PC-9 (cell line): ENCODE measurements at places on chromosomes 7 and 10.

- DNase-seq = no peak
Measured at GRCh38 chr7:139992353-139993044, 70.3 kb downstream of the PARP12 start.

GRCh38 chr10:89301232-89301631 lies 614 bp upstream of the IFIT2 start:
- no peak for DNase-seq

- DNase-seq = no peak
Measured at GRCh38 chr7:140229591-140230515, 53.1 kb upstream of the KDM7A start.

DNA sequence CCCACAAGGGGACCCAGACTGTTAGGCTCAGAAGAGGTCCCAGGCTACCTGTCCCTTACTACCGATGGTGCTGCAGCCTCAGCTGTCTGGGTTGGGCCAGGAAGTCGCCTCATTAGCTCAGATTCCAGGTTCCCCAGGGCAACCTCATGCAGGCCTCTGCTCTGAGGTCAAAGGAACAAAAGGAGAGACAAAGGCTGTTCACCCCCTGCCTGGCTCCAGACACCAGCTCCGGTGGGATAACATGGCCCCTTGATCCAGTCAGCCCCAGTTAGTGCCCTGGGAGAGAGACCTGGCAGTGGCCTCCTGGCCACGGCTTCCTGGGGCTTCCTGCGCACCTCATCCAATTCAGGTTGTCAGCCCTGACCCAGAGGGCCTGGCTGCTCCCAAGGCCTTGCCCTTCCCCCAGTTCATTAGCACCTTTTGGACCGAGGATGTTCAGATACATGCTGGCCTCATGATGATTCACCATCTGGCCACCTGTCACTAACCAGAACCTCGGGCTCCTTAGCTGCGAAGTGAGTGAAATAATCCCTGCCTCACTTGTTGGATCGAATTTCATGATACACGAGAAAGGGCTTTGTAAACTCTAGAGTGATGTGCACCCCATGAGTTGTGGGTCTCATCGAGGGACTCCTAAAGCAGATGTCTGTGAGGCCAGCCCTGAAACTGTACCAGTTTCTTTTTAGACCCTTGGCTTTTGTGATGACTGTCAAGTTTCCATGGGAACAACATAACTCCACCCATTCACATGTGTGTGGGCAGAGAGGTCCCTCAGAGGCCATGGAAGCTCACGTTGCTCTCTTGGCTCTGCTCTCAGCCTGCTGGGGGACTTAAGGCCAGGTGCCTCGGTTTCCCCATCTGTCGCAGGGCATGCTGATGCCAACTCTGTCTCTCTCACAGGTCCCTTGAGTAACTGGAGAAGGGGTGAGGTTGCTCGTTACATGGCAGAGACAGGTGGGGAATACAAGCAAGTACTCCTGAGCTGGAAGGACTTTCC lies 79.5 kb upstream of the PCBD1 start:
- no peak for DNase-seq

DNA sequence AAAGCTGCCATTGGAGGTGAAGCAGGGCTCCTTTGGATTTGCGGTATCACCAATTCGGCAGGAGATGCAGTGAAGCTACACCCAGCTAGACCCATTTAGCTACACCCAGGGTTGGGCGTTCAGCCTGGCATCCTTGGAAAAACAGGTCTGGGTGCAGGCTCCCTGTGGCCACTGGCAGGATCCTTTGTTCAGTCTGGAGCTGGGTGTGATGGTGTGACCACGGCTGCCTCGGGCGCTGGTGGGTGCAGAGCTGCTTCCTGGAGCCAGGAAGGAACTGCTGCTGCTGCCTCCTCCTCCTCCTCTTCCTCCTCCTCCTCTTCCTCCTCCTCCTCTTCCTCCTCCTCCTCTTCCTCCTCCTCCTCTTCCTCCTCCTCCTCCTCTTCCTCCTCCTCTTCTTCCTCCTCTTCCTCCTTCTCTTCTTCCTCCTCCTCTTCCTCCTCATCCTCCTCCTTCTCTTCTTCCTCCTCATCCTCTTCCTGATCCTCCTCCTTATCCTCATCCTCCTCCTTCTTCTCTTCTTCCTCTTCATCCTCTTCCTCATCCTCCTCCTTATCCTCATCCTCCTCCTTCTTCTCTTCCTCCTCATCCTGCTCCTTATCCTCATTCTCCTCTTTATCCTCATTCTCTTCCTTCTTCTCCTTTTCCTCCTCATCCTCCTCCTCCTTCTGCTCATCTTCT lies 84.0 kb downstream of the GRK5 start:
- peak; percentile 37 for DNase-seq

DNA sequence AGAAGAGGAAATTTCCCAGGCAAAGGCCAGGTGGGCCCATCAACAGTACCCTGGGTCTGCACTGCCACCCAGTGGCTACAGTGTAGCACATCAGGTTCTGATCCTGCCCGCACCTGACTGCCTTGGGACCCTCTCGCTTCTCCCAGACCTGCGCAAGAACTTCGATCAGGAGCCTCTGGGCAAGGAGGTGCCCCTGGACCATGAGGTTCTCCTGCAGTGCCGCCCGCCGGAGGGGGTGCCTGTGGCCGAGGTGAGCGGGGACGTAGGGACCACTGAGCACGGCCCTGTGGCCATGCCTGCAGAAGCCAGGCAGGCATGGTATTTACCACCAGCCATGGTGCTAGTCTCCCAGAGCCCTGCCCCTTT lies 33.9 kb upstream of the SLC29A3 start:
- peak; percentile 41 for DNase-seq

GRCh38 chr10:132066812-132067211 lies 1.1 kb downstream of the JAKMIP3 start:
- DNase-seq = no peak

DNA sequence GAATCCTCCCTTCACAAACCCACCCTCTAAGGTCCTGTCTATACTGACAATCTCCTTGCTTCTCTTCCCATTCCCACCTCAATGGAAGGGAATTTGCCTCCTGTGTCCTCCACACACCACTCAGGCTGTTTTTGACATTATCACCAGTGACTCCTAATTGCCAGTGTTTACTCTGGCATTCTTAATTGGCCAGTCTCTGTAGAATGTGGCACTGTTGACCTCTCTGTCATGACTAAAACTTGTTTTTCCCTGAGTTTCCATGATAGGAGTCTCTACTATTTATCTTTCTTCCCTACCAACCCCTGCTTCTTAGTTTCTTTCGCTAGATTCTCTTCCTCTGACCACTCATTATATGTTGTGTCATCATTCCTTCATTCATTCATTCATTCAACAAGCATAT lies 12.1 kb downstream of the SLC16A12 start:
- DNase-seq = no peak

- no peak for DNase-seq
Measured at GRCh38 chr7:107075863-107076574, 31.5 kb downstream of the PRKAR2B start.

- no peak for DNase-seq
Measured at GRCh38 chr7:27775782-27776181, 35.8 kb downstream of the TAX1BP1 start.

GRCh38 chr7:47953822-47954221 lies 5.6 kb upstream of the PKD1L1 start:
- no peak for DNase-seq

- no peak for DNase-seq
Measured at GRCh38 chr7:84092207-84092606, 102.4 kb downstream of the SEMA3A start.

- DNase-seq = no peak
Measured at GRCh38 chr10:42975005-42975493, 101.8 kb upstream of the RET start.

DNA sequence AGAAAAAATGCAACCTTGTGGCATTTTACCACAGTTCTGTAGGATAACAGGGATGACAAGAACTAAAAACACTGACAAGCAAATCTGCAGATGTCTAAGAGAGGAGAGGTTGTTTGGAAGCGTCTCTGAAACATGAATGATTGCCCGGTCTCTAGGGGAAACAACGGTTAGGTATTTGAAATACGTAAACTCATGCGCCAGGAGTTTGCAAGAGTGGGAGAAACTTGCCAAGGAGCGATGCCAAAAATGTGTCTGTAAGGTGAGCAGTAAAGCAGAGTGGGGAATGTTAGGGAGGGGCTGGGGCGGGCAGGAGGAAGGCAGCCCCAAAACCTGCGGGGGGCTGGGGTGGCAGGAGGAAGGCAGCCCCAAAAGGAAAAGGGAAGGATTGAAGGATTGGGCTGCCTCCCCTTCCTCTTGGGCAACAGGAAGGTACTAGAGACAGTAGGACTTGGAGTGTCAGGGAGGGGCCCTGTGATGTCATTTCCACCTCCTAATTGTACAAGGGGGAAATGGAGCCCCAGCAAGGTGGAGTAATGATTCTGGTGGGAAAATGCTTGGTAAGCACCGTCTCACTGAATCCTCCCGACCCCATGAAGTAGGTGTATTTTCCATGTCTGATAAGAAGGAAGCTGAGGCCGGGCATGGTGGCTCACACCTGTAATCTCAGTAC lies 33.2 kb upstream of the PLEKHA1 start:
- DNase-seq = no peak

DNA sequence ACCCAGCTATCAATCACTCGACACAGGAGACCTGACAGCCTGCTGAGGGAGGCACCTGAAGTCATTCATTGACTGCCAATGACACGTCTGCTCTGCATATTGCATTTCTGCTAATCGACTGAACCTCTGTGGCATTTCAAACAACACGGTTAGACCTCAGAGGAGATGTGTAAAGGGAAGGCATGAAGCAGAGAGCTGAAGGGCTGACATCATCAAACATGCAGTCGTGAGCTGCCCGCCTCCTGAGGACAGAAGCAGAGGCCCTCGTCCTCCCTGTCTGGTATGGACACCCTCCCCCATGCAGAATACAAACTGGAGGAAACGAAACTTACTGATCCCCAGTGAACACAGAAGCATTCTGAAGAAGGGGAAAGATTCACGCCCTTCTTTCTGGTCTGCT lies 462.6 kb upstream of the MGMT start:
- DNase-seq = no peak

DNA sequence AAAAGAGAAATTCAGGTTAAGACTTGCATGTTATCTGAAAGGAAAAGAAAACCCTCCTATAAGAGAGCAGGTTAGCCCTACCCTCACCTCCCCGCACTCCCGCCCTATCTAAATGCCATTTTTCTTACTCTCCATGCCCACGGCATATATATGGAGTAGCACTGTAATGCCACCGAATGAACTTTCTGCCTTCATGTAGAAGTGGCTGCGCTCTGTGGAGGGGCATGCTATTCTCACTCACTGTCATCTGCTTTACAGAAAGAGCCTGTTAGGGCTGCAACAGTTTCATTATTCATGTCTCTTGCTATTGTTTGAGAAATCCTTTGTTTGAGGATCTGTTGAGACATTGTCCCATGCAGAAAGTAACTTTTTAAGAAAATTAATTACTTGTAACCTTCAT lies 1190.6 kb downstream of the SORCS1 start:
- DNase-seq = no peak

DNA sequence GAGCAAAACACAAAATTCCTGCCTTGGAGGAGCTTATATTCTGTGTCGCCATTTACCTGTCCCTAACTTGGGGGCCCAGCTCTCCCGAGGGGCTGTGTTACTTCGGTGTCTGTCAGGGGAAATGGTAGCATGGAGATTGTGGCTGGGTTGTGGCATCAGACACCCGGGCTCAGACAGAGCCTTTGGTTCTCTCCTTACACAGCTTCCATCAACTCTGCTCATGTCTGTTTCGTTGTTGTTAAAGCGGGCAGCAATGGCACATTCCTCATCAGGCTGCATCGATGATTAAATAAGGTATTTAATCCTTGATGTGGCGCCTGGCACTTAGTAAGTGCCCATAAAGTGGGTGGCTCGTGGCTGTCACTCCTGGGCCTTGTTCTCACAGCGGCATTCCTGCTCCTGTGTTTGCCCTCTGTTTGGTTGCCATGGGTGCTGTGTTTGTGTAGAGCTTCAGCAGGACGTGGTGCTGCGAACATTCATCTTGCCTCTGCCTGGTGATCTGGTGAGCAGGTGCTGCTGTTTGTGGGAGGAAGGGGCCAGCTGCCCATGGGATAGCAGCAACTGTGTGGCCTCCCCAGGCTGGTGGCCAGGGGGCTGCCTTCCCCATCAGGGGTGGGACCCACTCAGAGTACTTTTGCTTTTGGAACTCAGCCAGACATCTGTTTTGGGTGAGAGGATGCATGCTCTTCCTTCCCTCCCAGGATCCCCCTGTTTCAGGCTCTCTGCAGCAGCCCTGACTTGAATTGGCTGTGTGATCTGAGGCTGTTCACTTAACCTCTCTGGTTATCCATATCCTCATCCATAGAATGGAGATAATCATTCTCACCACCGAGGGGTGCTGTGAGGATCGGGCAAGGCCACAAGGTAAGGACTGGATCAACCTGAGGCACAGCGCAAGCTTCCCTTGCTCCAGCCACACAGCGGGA lies 207.2 kb upstream of the SVIL start:
- peak; percentile 84 for DNase-seq

GRCh38 chr7:125098377-125098970 lies 168.8 kb upstream of the POT1 start:
- no peak for DNase-seq

GRCh38 chr7:142440906-142441411 lies 183.1 kb upstream of the PRSS58 start:
- DNase-seq = peak; percentile 55

GRCh38 chr7:29642494-29643155 lies 79.0 kb downstream of the PRR15 start:
- no peak for DNase-seq

DNA sequence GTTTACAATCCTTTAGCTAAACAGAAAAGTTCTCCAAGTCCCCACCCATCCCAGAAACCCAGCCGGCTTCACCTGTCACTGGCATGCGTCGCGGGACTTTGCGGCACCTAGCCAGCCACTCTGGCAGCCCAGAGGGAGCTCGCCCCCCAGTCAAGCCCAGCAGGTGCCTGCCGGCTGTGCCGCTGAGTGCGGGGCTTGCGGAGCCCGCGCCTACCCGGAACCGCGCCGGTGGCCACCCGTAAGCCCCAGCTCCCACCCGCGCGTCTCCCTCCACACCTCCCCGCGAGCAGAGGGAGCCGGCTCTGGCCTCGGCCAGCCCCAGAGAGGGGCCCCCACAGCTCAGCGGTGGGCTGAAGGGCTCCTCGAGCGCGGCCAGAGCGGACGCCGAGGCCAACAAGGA lies 446.1 kb downstream of the GRM8 start:
- no peak for DNase-seq

GRCh38 chr7:5470167-5470532 lies 46.5 kb upstream of the TNRC18 start:
- DNase-seq = no peak

DNA sequence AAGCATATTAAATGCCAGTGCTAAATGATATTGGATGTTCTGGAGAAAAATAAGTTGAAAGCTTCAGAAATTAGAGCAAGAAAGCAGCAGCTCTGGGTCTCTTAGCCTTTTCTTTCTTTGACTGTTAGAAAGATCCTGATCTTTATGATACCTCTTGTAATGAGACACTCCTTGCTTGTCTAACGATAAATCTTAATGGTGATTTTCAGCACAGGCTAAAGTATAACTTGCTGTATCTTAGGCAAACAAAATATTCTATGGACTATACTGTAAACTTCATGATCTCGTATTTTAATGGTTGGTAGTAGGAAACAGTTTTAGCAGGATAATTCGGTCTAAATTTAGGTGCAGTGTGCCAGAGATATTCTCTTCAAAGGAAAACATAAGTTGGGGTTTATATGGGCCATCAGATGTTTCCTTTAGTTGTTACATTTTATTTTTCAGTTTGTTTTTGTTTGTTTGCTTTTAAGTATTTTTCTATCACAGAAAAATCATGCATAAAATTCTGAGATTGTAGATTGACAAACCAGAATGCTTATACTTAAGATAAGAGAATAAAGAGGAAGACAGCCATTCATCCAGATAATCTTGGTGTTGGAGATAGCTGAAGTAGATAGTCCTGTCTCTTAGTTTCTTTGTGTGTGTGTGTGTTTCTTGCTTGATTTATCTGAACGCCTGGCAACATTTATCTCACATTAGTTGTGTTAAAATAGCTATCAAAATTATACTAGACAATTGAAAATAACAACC lies 4.7 kb downstream of the CASD1 start:
- no peak for DNase-seq

- no peak for DNase-seq
Measured at GRCh38 chr7:87369216-87369615, 23.8 kb downstream of the CROT start.
